GM12892 (cell line): ENCODE measurements at places on chromosomes 11 and 22.
A peak's percentile ranks its signal among the peaks of the same experiment; 100 is the strongest.

GRCh38 chr11:76666408-76666807 is 4.1 kb downstream of the LRRC32 start:
- peak; percentile 58 for DNase-seq

GRCh38 chr11:126843096-126843495 is 157.5 kb downstream of the KIRREL3 start:
- DNase-seq, result no peak

DNA sequence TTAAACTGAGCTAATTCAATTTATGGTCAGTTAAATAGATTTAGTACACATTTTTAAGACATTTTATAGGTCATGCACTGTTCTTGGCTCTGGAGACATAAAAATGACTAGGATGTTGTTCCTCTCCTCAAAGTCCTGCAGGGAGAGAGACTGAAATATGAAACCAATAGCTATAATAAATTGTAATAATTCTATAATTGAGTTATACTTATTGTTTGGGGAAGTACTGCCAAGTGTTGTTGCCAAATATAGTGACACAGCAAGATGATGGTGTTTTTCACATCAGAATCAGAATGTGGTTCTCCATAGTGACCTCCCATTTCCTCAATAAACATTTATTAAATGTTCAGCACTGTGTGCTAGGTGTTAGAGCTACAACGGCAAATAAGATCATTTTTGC is 470.6 kb downstream of the NTM start:
- DNase-seq, result no peak

GRCh38 chr11:68979931-68980775 is 633 bp downstream of the MRGPRD start:
- no peak for DNase-seq

- DNase-seq, result no peak
Measured at GRCh38 chr11:15670520-15671070, 555.9 kb downstream of the INSC start.

GRCh38 chr11:17986007-17986710 is 26.7 kb downstream of the SERGEF start:
- DNase-seq, result no peak

- DNase-seq, result no peak
Measured at GRCh38 chr22:29244785-29245625, 22.8 kb downstream of the RHBDD3 start.

- no peak for DNase-seq
Measured at GRCh38 chr11:57543593-57543992, 6.2 kb downstream of the SMTNL1 start.

- no peak for DNase-seq
Measured at GRCh38 chr11:47967577-47968525, 12.5 kb upstream of the PTPRJ start.

DNA sequence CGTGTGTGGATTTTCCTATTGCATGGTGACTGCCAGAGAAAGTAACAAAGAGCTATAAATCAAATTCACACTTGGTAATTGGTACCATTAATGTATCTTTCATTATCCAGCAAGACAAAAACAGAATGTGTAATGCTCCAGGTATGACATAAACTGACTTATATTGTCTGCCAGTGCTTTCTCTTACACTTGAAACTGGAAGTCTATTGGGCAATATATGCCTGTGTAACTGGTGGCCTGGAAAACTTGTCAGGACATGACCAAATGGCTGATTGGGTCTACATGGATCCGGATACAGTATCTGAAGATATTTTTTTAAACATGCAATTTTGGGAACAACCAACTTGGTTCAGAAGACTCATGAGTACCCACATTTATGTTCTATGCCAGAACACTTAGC is 174.6 kb upstream of the ARHGAP42 start:
- DNase-seq, result no peak

DNA sequence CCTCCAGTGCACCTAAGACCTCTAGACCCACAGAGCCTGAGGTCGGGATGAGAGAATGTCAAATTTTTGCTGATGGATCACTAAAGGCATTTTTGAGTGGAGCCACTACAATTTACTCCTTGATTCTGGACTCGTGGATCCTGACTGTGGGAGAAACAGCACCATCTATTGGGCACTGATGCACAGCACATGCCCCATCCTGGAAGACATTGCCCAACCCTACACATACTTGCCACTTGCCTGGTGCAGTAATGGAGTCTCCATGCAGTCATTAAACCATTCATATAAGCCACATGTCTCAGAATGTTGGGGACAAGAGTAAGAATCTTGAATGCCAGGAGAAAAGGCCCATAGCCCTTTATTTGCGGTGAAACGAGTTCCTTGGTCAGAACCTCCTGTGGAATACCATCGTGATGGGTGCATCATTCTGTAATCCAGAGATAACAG is 103.9 kb downstream of the GGTLC2 start:
- no peak for DNase-seq

DNA sequence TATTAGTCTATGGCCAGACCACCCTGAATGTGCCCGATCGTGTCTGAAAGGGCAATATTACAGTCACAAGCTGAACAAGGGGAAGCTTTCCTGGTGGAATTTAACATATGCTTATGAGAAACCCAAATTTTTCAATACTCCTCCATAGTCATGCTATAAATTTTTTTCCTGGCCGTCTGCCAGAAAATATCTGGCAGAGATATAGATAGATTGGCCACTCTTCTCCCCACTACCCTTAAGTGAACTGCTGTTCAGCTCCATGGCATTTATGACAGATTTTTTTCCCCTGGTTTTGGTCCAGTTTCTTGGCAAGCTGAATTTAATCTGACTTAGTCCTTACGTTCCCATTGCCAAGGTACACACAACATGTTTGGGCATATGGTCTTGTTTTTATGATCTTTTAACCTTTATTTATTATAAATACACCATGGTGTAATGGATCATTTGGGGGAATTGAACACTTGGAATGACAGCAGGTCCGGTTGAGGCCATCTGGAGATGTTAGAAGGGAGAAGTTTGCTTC is 328.5 kb downstream of the CNTN5 start:
- DNase-seq, result no peak

DNA sequence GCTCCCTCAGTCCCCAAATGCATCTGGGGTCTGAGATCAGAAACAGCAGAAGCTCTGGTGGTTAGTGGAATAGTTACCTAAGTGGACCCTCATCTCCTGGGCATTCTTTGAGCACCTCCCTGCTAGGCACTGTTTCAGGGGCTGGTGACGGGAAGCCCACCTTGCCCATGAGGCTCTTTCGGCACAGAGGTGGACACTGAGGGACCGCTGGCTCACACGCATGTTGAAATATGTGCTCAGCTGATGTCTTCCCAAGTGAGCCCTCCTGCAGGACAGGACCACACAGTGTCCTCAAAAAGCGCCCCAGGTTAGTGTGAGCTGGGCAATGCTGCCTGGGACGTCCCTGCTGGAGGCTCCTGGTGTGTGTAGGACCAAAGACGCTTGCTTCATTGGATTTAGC is 1379.9 kb downstream of the TBC1D22A start:
- DNase-seq, result no peak

DNA sequence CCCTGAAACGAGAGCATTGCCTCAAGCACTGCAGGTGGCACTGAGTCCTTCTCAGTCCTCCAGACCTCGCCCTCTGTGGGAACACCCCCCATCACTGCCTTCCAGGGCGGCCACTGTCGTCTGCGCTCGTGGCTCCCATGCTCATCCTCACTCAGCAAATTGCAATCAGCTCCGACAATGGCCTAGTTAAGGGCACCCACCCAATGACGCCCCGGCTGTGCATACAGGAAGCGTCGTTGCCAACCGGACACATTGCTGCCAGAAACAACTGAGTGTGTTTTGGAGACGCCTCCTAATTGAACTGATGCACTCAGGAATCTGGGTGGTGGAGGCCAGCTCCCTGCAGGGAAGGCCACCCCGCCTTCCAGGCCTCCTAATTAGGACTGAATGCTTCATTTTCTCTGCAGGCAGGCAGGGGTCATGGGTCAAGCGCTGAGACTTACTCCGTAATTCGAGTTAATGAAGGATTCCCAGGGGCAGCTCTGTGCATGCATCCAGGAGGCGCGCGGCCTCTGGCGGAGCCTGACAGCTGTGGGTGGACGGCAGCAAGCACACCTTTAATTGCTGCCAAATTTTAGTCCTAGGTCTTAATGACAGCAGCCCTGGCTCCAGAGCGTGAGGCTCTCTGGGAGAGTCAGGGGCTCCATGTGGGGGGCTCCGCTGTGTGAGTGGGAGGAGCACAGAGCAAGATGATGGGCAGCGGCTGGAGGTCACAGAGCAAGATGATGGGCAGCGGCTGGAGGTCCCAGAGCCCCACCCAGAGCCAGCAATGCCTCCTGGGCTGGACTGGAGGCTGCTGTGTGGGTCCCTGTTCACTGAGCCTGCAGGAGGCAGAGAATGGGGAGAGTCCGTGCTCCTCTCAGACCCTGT is 199.0 kb downstream of the BRD1 start:
- DNase-seq, result no peak
